Hepatic stellate cell (primary cell): ENCODE measurements at places on chromosomes 16 and 17.

DNA sequence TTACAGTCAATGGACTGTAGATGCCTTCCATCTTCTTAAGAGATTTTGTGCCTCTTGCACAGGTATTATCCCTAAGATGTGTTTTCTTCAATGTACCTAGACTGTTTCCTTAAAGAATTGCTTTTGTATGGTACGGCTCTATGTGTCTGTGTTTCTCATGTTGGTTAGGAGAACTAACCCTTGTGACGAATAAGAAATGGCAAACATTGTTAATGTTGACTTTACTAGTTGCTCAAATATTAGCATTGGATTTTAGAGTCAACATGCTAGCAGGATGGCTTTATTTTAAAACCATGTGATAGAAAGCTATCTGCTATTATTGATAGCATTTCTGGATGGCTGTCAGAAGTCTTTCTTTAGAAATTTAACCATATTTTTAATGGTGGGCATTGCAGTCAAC is 34.5 kb downstream of the WWOX start:
- DNase-seq, result no peak

GRCh38 chr17:77480509-77481215 is 339.9 kb downstream of the SEC14L1 start:
- no peak for DNase-seq

DNA sequence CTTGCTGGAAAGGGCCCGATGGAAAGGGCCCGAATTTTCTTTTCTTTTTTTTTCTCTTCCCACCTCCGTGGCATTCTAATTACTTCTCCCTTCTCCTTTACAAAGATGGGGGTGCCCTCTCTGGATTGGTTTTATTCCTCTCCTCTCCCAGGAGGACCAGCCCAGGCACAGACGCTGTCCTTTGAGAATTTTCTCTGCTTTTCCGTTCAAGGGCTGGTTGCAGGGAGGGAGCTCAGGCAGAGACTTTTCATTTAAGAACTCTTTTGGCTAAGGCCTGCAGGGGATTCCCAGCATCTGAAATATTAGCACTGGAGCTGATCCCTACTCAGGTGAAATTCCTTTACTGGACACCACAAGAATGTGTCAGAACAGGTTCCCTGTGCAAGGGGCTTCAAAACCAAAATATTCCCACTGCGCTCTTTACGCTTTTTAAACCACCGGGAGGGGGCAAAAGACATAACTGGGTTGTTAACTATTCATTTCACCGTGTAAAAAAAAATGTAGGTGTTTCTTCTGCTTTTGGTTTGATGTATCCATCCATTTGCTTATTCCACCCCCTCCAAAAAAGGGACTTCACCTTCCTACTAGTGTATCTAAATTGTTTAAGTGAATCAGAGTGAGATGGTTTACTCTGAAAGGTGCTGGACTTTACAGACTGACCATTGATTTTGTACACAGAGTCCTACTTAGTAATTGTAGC is 1.4 kb downstream of the NFAT5 start:
- peak; percentile 17 for DNase-seq

- DNase-seq, result no peak
These were observed 22.8 kb upstream of the PHKG2 start for GRCh38 chr16:30725418-30725792.

GRCh38 chr16:74186561-74186971 is 110.0 kb upstream of the PSMD7 start:
- DNase-seq, result no peak

- no peak for DNase-seq
These were observed 3.3 kb upstream of the STH start for GRCh38 chr17:45995627-45996270.

DNA sequence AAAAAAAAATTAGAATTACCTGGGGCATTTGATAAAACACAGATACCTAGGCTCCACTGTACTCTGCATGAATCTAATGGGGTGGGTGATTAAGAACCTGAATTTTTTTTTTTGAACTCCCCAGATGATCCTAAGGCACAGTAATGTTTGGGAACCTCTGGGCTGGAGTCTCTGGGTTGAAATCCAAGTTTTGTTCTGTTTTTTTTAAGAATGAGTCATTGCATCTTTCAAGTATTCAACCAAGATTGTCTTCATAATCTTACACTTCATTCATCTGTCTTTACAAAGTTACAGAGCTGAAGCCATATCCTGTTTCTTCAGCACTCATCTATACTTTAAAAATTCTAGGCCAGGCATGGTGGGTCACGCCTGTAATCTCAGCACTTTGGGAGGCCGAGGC is 52.6 kb downstream of the PIGL start:
- peak; percentile 67 for DNase-seq

DNA sequence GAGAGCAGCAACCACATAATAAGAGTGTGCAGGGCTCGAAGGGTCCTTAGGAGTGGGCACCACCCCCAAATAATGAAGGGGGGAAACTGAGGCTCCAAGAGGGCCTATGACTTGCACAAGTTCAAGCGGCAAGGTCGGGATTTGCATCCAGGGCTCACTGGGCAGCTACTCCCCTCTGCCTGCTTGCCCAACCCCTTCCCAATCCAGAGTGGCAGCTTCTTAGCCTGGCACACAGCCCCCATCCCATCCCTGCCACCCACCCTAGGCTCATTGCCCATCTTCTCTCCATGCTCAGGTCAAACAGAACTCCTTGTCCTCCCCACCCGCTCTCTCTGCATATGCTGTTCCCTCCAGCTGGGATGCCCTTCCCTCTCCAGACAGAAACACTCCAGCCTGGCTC is 2.4 kb downstream of the SPPL2C start:
- no peak for DNase-seq

DNA sequence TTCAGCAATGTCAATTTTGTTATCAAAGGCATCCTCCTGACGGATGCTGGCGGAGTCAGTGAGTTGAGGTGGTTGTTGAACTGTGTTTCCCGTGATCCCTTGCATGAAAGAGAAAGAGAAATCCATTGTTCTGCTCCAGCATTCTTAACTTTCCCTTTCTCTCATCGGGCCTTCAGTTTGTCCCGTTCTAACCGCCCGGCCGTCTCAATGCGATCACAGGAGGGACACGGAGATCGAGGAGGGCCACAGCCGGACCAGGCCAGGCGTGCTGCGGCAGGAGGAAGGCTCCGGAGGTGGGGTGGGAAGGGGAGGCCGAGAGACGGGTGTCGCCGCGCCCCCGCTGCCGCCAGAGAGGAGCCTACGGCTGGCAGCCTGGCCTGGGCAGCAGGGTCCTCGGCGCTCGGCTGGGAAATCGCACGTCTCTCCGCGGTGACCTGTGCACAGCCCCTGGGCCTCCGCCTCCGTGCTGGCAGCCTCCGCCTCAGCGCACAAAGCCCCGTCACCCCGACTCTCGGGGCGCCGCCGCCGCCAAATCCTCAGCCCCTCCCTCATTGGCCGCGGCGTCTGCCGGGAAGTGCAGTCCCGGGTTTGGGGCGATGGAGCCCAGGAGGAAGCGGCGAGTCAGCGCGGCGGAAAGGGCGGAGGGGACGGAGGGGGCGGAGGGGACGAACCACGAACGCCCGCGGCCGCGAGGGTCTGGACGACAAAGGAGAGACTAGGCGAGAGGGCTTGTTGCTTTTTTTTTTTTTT is 38.1 kb downstream of the SOST start:
- peak; percentile 72 for DNase-seq

GRCh38 chr17:2892305-2892971 is 96.2 kb downstream of the RAP1GAP2 start:
- peak; percentile 53 for DNase-seq

GRCh38 chr17:8859804-8860430 is 7.6 kb downstream of the PIK3R6 start:
- no peak for DNase-seq

- DNase-seq, result no peak
These were observed 19.4 kb upstream of the PHOSPHO1 start for GRCh38 chr17:49249890-49250522.
